ENCODE measurements at places on chromosomes 4 and X.

DNA sequence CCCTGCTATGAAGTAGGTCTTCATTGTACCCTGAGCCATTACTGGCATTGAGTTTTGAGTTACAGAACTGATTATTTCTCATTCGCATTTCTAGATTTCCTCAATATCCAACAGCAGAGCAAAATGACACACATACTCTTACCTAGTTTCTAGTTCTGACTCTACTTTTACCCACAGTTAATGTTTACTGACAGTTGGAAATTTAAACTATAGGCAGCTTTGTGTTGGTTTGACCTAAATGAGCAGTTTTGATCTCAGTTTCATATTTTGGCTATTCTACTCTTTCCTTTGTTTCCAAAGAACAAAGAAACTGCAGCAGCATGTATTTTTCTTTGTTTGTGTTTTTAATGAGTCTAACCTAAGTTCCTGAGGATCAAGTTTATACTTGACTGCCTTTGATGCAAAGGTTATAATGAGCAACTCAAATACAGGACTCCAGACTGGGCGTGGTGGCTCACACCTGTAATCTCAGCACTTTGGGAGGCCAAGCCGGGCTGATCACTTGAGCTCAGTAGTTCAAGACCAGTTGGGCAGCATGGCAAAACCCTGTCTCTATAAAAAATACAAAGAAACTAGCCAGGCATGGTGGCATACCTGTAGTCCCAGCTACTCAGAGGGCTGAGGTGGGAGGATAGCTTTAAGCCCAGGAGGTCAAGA is 30.4 kb downstream of the TXK start:
- no peak for DNase-seq

- DNase-seq = peak; percentile 68
Measured at GRCh38 chrX:12138361-12139313, at the start of gene FRMPD4. Gene FRMPD4 (plus strand): TSS chrX:12138473. CDS start chrX:12138972, 499 bp downstream.

DNA sequence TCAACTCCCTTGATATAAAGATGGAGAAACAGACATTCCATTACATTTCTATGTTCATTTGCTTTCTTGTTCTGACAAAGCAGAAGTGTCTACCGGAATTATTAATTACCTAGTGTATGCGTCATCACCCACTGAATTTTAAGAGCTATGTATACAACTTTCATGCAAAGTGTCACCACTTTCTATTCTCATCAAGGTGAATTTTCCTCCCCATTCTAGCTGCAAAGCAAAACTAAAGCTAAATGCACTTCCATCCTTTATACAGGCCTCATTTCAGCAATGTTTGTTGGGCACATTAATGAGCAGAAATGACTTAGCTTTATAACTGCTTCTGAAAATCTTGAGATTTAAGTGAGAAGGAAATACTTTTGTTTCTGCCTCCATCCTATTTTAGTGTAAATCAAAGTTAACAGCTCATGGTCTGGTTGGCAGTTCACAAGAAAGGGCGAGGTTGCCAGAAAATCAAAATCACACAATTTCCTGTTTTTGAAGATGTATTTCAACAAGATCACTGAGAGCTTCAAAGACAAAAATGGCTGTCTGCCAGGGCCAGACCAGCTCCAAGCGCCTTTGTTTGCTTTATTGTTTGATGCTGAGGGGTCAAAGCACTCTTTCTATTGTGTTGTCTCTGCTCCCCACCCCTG is 7.2 kb upstream of the FAM9C start:
- no peak for DNase-seq

DNA sequence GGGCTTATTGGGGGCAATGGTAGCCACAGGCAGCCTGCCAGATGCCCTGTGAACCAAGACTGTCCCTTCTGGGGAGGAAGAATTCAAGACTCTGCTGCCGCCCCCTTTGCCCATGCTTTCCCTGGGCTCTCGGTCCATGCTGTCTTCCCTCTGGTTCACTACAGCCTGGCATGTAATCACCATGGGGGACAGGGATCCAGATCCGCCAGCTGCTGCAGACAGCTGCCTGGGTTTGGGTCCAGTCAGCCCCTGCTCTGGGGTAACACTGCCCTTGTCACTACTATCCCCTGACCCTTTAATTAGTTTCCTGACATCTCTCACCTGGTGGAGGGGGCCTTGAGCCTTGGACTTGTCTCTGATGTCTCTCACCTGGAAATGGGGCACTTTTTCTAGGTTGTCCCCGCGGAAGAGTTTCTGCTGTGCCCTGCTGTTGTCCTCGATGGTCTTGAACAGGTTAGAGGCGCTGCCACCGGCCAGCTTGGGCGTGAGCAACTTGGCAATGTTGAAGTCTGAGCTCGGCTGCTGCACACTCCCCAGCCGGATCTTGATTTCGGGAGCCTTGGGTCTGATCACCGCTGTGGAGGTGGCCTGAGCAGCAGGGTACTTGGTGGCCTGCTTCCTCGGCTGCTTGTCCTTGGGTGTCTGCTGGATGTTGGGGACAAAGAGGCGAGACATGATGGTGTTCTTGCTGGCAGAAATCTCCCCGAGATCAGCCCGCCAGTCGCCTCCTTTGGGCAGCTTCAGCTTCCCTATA is 6.4 kb downstream of the C4orf54 start:
- no peak for DNase-seq

GRCh38 chr4:186554914-186555827 is at the start of gene MTNR1A:
Gene MTNR1A (minus strand): TSS chr4:186555567. CDS start chr4:186555365, 202 bp downstream.
- peak; percentile 15 for DNase-seq

GRCh38 chrX:133333154-133333750 is 82.0 kb downstream of the GPC4 start:
- DNase-seq = no peak

DNA sequence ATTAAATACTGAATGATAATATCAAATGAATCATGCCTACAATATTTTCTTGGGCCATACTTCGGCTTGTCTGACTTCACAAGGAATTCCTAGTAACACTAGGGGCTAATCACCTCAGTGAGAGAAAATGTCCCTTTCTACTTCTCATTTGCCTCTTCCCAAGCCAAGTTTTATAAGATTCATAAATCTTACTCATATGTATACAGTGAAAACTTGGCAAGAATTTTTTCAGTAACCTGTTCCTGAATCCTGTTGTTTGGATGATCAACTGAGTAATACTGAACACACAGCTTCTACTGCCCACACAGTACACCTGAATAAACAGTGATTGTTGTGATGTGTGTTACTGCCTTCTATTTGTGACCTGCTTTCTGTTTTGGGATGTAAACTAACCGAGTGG is 16.5 kb downstream of the TMPRSS11E start:
- peak; percentile 2 for DNase-seq

Measured in EL (cell line).